ENCODE measurements at places on chromosomes 6 and 20. TPM values are rescaled to one million over a fixed set of nuclear protein-coding genes. Genes with fewer than 3 reads are reported as not detected.

Gene BTBD3
- total RNA-seq, result 23.8 TPM

GRCh38 chr20:47230811-47231256, 125.7 kb downstream of the ZMYND8 start:
- no peak for DNase-seq
- peaks cover 48% of the 10 kb centered on the region for H3K36me3 ChIP-seq
- H3K4me1 ChIP-seq, result peaks cover 16% of the 10 kb centered on the region
- H3K27me3 ChIP-seq, result no peaks in the 10 kb centered on the region
- H3K27ac ChIP-seq, result no peak overlapping the region

Gene HSPA12B
- 14.8 TPM for total RNA-seq

Gene SLC44A4
- not detected for total RNA-seq

Gene FOXA2
- not detected for total RNA-seq

DNA sequence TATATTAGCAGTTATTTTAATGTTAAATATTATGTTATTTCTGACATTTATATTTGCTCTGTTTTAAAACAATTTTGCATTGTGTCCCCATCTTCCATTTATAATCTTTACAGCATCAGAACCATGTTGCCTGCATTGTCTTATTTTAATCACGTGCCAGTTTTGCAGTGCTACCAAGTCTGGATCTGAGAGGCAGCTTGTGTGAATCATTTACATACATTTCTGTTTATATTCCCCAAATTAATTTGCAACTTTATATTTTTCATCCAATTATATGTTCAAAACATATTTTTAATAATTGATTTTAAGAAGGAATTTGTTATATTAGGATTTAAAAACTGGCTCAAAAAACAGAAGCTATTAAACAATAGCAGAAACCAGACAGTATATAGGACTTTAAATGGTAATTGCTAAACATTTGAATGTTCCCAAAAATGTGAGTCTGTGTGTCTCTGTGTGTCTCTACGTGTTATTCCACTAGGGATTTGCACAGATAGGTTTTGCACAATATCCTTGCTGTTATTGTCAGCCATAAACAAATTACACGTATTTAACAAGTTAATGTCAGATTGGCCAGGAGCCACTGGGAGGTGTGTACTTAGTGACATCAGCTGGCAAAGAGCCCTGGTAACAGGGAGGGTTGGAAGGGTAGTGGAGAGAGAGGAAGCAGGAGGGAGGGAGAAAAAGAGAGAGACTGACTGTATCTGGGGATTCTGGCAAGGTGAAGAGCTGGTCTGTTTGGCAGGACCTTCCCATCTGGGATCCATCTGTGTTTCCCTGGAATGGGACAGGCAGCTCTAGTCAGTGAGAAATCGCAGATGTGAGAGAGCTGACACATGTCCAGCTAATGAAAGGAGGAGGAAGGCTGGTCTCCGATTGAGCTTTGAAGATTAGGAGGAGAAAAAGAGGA, 72.1 kb downstream of the CBFA2T2 start:
- H3K4me3 ChIP-seq, result no peak overlapping the region
- no peaks in the 10 kb centered on the region for H3K27me3 ChIP-seq
- peak; percentile 47 for DNase-seq

DNA sequence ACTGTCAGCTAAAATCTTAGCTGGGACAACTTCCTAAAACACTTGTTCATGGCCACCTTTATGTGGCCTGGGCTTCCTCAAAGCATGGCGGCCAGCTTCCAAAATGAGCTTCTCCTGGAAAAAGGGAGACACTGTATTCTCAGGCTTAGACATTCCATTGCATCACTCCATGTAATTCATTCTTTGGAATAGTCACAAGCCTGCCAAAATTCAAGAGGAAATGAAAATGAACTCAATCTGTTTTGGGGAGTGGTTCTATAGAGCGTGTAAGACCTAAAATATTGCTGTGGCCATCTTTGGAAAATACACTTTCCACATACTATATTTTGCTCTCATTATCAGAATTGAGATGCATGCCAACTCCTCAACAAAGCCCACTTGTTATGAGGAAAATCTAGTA, 687.0 kb downstream of the KIF16B start:
- H3K36me3 ChIP-seq, result no peaks in the 10 kb centered on the region
- no peaks in the 10 kb centered on the region for H3K4me1 ChIP-seq
- DNase-seq, result no peak
- H3K27me3 ChIP-seq, result no peaks in the 10 kb centered on the region
- H3K27ac ChIP-seq, result no peak overlapping the region

Gene GINS1
- 0.25 TPM for total RNA-seq

Gene KIF25
- not detected for total RNA-seq

DNA sequence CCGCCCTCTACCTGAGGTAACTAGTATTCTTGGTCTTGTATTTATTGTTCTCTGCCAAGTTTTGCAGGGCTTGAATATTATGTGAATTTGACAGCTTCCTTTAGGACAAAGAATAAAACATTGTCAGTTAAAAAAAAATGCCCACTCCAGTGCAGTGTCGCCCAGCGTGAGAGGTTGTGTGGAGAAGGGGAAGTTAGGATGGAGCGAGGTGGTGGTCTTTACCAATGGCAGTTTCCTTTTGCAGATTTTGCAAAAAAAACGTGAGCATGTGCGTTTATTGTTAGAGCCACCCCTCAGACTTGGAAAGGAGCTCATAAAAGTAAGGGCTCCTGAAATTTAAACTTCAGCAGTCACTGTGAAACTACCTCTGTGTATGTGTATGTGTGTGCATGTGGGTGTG, 28.3 kb downstream of the UST start:
- no peaks in the 10 kb centered on the region for H3K27me3 ChIP-seq
- no peak overlapping the region for H3K27ac ChIP-seq
- H3K4me3 ChIP-seq, result no peak overlapping the region
- H3K4me1 ChIP-seq, result peaks cover 15% of the 10 kb centered on the region
- no peak for DNase-seq
- no peaks in the 10 kb centered on the region for H3K36me3 ChIP-seq

DNA sequence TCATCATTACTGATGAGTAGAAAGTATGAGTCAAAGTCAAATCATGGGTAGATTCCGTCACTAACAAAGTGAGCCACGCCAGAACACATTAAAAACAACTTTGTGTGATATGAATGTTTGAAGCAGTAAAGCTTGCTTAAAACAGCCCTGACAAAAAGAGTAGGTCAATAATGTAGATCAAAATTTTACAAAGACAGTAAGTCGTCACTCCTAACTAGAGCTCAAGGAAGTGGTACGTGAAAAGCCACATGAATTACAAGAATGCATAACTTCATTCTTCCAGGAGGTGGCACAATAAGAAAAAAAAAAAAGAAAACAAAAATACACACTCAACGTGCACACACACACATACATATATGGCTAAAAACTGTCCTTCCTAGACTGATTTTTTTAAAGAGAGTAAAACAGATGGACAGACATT, 69.9 kb downstream of the HACE1 start:
- H3K27me3 ChIP-seq, result no peaks in the 10 kb centered on the region
- H3K27ac ChIP-seq, result no peak overlapping the region
- DNase-seq, result no peak
- H3K36me3 ChIP-seq, result no peaks in the 10 kb centered on the region
- H3K4me1 ChIP-seq, result no peaks in the 10 kb centered on the region

DNA sequence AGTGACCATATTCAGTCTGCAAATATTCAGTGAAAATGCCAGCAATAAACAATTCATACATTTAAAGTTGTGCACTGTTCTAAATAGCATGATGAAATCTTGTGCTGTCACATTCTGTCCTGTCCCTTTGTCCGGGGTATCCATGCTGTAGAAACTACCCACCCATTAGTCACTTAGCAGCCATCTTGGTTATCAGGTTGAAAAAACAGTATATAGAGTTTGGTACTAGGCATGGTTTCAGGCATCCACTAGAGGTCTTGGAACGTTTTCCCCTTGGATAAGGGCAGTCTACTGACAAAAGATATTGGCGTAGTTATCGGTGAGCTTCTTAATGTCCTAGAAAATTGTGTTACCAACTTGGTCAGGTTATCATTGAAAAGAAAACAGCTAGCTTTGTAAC, 12.3 kb upstream of the MAP3K7 start:
- H3K36me3 ChIP-seq, result no peaks in the 10 kb centered on the region
- H3K27ac ChIP-seq, result no peak overlapping the region
- no peak overlapping the region for H3K4me3 ChIP-seq

DNA sequence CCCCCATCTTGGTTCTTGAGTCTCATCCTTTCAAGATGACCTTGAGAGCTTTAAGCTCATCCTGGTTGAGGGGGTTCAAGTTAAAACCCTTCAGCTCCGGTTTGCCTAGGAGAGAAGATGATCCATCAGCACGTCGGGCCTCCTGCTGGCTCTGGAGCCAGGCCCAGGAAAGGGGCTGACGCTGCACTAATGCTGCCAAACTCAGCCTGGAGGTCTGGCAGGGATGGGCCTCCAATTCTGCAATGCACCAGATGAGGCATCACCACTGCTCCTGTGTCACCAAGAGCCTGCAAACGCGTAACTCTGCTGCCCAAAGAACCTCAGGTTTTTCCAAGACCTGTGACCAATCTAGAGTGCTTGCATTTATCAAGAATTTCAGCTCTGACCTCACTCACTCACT, 6.1 kb downstream of the PDRG1 start:
- H3K4me1 ChIP-seq, result peaks cover 19% of the 10 kb centered on the region
- no peak overlapping the region for H3K4me3 ChIP-seq
- peak; percentile 21 for DNase-seq
- H3K27me3 ChIP-seq, result no peaks in the 10 kb centered on the region
- H3K27ac ChIP-seq, result no peak overlapping the region
- peaks cover 70% of the 10 kb centered on the region for H3K36me3 ChIP-seq

DNA sequence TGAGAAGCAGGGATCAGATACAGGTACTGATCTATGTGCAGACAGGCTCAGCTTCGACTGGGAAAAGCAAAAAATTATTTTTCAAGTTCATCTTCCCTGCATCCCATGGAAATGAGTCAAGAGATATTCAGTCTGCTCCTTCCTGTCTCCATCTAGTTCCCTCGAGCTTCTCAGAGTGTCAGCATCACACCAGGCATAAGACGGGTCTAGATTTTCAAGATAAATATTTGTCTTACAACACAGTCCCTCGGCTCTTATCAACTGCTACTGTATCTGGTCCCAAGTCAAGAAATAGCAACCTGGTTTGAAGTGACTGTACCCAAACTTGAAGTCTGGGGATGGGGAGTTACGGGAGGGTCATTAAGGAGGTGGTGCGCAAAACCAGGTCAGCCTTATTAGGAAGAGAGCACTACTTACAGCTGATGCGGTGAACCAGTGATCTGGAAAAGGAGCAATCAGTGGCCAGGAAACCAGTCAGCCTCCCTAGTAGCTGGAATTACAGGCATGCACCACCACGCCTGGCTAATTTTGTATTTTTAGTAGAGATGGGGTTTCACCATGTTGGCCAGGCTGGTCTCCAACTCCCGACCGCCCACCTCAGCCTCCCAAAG, 29.7 kb downstream of the ZMYND8 start:
- H3K27me3 ChIP-seq, result no peaks in the 10 kb centered on the region
- peak overlapping the region; percentile 80 for H3K27ac ChIP-seq
- DNase-seq, result no peak
- no peaks in the 10 kb centered on the region for H3K36me3 ChIP-seq
- H3K4me1 ChIP-seq, result peaks cover 55% of the 10 kb centered on the region

GRCh38 chr20:31835977-31836852, 9.2 kb downstream of the FOXS1 start:
- peak; percentile 77 for DNase-seq
- peak overlapping the region; percentile 91 for H3K27ac ChIP-seq
- H3K4me1 ChIP-seq, result peaks cover 41% of the 10 kb centered on the region
- H3K36me3 ChIP-seq, result no peaks in the 10 kb centered on the region
- no peak overlapping the region for H3K4me3 ChIP-seq

GRCh38 chr6:169854083-169854725, 102.8 kb downstream of the ERMARD start:
- peak overlapping the region; percentile 26 for H3K27ac ChIP-seq
- no peaks in the 10 kb centered on the region for H3K36me3 ChIP-seq
- H3K4me3 ChIP-seq, result no peak overlapping the region
- no peak for DNase-seq

DNA sequence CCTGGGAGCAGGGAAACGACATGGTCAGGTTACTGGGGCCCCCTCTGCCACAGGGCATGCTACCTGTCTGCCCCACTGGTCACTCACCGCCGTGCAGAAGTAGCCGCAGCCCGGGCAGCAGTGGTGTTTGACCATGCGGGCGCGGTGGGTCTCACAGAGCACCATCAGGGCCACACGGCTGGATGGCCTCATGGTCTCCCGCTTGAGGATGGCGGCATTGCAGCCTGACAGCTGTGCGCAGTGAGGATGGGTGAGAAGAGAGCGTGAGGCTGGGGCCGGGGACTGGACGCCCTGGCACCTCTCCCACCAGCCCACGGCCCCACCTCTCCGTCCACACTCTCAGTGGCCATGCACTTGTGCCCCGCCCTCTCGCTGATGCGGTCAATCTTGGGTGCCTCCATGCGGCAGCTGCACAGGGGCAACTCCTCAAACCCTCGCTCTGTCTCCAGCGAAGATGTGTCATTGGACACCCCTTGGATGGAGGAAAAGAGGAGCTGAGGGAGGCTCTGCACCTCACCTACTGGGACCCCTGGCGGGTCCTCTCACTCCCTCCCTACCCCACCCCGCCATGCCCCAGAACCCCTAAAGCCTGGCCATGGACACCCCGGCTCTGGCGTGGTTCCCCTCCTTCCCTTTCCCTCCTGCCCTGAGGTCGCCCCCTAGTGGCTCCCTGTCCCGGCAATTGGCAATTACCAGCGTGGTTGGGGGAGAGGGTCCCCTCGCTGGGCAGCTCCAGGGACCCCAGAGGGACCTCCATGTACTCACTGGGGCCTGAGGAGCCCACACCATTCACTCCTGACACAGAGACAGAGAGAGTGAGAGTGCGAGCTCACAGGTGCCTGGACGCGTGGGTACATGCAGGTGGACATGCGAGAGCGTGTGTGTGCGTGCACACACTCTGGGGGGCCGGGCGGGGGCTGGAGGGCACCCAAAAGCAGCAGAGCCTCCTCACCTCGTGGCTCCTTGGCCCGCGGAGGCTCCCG, 8.9 kb downstream of the EHMT2 start:
- no peak overlapping the region for H3K4me3 ChIP-seq
- no peaks in the 10 kb centered on the region for H3K27me3 ChIP-seq
- H3K27ac ChIP-seq, result no peak overlapping the region
- DNase-seq, result peak; percentile 56
- peaks cover 98% of the 10 kb centered on the region for H3K36me3 ChIP-seq
- H3K4me1 ChIP-seq, result no peaks in the 10 kb centered on the region

Gene PTCHD4
- total RNA-seq, result 1.0 TPM

DNA sequence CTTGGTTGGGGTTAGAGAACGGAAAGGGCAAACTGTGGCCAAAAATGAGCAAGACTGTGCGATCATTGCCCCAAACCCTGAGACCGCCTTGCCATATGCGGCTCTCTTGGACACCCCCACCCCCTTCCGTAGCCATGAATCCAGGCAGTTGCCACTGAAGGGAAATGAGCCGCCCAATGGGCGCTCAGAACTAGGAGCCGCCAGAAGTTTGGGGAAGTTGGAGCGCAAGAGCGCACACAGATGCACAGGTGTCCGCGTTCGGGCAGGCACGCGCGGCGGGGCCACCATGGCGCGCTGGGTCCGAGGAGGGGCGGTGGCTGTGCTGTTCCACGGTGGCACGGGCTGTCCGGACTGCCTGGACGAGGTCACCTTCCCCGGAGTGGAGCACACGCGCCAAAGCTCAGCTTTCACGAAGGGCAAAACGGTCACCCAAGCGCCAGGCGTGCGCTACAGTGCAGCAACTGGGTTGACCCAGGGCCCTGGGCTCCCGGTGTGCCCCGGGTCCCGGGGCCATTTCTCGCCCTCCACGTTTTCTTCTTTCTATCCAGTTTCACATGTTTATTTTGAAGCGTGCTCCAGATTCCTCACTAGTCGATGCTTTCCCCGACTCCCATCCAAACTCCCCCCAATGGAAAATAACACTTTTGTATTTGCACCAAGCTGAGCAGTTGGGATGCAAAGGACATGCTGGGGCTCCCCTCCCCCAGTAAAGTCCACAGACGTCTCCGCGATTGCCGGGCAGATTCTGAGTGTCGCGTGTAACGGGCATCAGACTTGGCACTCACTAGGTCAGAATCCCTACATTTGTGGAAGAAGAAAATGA, 906 bp upstream of the PDE10A start:
- peak; percentile 64 for DNase-seq
- H3K4me1 ChIP-seq, result peaks cover 5% of the 10 kb centered on the region
- H3K4me3 ChIP-seq, result peak overlapping the region; percentile 27
- H3K27ac ChIP-seq, result peak overlapping the region; percentile 96

All from heart right ventricle (tissue), 16 donors.